Stimulated activated CD8-positive, alpha-beta memory T cell treated with anti-CD3 and anti-CD28 coated beads, Interleukin-15, amount 100 ng/mL, for 48 hours (primary cell): ENCODE measurements at places on chromosomes 16 and 17.

- DNase-seq: no peak
Measured at GRCh38 chr17:50693036-50693682, 14.6 kb downstream of the ANKRD40 start.

DNA sequence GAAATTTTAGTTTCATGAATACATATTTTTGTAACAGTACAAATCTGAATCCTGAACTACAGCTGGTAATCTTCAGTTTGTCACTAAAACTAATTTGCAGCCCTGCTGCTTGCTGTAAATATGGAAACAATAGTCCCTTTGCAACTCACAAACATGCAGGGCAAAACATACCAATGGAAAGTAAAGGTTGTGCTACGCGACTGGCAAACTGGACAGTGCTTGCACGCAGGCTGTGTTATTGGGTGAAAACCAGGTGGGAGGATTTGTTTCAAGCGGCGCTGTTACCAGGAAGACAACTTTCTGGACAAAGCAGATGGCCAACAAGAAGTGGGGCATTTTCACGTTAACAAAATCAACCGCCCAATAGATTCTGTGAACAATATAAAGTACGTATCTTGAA lies 93.5 kb downstream of the CDYL2 start:
- DNase-seq: no peak

DNA sequence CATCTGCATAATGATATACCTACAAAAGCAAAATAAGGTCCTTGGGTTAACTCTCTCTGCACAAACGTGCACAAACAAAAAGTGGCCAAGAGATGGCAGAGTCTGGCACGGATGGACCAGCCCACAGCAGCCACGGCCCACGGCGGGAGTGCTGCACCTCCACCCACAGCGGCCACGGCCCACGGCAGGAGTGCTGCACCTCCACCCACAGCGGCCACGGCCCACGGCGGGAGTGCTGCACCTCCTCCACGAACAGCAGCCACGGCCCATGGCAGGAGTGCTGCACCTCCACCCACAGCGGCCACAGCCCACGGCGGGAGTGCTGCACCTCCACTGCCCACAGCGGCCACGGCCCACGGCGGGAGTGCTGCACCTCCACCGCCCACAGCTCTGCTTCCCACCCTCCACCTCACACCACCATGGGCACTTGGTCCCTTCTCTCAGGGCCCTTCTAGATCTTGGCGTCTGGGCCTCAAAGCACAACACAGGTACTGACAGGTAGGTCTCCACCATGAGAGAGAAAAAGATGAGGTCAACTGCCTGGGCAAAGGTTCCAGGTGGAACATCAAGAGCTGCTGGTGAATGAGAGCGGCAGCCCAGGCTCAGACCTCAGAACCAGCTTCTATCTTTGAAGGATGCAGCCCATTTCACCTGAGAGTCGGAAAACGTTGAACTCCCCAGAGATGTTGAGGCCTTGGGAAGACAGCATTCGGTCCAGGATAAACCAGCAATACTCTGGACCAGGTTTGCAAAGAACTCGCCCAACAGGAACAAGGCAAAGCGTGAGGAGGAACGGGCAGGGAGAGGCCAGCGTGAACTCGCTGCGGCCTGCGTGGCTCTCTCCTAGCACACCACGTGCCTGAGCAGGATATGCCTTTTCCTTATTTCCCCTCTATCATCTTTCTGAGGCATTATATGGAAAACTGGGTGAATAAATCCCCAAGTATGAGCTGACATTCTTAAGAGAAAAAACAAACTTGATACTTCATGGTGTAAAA lies 124.5 kb downstream of the ZNF778 start:
- no peak for DNase-seq

DNA sequence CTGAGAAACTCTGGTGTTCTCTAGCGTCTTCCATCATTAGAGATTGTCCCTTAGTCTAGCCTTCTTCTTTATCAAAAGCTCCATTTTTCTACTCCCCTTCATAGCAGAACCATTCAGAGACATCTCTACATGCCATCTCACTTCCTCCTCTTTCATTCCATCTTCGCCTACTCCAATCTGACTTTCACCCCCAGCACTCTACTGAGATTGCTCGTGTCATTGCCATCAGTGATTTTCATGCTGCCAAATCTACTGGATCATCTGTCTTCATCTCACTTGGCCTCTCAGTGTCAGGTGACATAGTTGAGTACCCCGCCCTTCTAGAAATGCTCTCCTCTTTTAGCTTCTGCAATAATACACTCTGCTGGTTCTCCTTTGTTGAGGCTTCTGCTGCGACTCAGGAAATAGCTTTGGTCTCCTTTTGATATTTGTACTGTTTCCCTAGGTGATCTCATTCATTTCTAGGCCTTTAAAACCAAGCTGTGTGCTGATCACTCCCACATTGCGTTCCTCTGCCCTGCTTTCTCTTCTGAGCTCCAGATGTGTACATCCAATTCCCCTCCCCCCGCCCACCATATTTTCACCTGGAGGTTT lies 119.1 kb downstream of the FTO start:
- no peak for DNase-seq

DNA sequence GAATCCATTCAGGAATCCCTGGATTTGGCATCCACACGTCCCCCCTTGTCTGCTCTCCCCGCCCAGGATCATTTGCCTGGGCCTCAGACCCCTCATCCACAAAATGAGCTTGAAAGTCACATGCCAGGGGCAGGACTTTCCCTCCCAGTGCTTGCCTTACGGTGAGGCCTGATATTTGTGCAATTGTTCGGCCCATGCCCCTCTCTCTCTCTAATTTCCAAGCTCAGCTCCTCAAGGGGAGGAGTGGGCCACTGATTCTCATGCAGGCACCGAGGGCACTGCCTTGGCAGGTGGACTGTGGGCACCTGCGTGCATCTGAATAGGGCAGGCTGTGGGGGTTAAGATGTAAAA lies 267.2 kb upstream of the FOXF1 start:
- no peak for DNase-seq

- no peak for DNase-seq
Measured at GRCh38 chr16:49727611-49728010, 128.3 kb downstream of the ZNF423 start.

DNA sequence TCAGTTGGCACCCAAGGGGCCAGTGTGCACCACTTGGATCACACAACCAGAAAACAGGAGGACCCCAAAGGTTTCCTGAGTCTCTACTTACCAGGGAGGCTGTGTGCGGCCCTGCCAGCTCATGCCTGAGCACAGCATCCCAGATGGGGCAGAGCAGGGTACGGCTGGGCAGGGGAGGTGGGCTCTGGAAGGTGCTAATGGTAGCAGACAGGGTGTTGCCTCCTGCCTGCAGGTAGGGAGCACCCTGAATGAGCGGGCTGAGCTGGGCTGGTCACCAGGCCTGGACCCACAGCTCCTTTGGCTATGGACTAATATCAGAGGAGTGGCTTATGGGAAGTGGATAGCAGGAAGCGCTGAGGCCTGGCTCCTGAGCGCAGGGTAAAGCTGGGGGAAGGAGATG lies 14.6 kb downstream of the RECQL5 start:
- DNase-seq: no peak

DNA sequence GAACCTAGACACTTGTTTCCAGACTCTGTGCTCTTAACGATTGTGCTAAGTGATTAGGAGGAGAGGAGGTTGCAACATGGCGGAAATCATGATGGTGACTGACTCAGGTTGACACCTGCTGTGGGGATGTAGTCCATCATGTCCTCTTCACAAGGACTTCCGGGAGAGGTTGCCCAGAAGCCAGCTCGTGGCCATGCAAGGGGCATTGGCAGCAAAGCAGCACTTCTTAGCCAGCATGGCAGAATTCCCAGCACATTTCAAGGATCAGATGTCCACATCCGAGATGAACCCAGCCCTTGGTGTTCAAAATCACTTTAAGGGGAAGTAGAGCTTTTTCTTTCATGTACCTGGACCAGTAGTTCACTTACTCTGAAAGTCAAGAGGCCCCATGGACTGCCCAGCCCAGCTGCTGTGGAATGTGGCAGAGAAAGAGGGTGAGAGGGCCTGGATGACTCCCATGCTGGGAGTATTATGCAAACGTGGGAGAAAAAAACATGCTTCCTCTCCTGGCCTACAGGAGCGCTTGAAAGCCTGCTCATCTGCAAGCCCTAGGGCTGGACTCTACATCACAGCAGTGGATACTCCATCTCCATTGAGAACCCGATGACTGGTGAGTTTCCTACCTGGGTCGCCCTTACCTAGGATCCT lies 65.5 kb downstream of the IRX6 start:
- no peak for DNase-seq

DNA sequence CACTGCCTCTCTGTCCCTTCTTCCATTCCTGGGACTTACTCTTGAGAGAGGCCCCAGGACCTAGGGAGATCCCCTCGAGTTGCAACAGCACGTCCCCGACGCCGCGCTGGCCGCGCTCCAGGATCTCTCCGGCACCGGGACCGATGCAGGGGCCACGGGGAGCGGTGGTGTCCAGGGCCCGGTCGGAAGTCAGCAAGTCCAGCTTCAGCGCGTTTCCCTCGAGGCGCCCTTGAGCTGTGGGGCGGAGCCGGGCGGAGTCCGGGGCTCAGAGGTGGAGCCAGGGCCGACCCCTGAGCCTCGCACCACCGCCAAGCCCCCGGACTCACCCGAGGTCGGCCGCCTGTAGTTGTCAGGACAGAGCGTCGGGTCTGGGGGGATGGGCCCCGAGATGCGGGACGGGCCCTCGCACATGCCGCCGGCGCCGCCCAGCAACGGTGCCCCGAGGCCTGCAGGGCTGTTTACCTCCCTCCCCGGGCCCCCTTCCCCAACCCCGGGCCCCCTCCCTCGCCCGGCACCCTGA lies 458 bp downstream of the ENKD1 start:
- DNase-seq: no peak

GRCh38 chr17:75093548-75094158 lies 5.9 kb downstream of the SLC16A5 start:
- no peak for DNase-seq

DNA sequence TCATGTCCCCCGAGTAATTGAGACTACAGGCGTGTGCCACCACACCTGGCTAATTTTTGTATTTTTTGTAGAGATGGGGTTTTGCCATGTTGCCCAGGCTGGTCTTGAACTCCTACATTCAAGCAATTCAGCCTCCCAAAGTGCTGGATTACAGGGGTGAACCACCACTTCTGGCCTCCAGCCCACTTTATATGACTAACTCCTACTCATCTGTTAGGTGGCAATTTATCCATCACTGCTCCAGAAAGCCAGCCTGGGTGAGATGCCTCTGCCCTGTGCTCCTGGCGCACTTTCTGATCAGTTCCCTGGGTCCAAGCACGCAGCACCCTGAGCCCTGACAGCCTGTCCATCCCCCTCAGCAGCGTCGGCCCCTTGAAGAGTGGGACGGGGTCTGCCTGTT lies 29.4 kb downstream of the ADAM11 start:
- DNase-seq: no peak

DNA sequence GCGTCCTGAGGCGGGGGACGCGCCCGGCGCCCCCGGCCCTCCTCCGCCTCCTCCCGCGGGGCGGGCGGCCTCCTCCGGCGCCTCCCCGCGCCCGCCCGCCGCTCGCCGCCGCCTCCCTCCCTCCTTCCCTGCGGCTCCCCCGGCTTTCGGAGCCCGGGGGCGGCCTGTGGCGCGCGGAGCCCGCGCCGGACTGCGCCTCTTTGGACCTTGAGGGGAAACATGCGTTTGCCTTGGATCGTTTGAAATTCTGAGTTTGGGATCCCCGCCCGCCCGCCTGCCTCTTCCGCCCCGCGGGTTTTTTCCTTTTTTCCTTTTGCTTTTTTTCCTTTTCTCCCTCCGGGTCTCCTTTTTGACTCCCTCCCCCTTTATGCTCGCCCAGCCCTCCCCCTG lies 390 bp downstream of the ZNRF1 start:
- DNase-seq: peak; percentile 13

DNA sequence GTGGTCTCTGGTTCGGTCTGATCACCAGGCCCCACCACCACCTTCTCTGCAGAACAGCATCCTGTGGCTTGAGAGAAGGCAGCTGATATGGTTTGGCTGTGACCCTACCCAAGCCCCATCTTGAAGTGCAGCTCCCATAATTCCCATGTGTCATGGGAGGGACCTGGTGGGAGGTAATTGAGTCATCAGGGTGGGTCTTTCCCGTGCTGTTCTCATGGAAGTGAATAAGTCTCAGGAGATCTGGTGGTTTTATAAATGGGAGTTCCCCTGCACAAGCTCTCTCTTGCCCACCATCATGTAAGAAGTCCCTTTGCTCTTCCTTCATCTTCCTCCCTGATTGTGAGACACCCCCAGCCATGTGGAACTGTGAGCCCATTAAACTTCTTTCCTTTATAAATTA lies 352.3 kb upstream of the CDH5 start:
- DNase-seq: no peak

GRCh38 chr17:79424471-79425185 lies 186.2 kb downstream of the RBFOX3 start:
- DNase-seq: no peak

DNA sequence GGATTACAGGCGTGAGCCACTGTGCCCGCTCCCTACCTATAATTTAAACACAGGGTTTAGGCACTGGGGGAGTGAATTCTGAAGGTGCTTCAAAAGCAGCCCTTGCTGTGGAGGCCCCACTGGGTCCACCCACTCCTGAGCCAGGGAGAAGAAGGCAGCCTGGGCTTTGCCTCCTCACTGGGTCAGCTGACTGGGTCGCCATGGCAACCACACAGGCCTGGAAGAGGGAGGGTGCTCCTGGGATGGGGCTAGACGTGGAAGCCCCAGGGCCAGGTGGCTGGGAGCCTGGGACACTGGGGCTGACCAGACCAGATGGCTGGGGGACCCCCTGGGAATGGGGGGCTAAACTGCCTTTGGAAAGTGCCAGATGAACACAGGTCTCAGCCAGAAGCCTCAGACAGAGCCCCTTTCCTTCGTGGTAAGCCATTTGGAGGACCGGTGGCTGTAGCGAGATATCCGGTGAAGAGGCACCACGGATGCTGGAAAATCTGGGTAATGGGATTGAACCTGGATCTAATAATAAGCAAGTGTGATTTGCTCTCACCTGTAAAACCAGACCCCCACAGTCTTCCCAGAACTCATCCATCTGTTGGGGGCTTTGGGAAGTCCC lies 32.9 kb downstream of the TRARG1 start:
- no peak for DNase-seq

GRCh38 chr16:79573884-79574283 lies 26.7 kb downstream of the MAF start:
- no peak for DNase-seq

DNA sequence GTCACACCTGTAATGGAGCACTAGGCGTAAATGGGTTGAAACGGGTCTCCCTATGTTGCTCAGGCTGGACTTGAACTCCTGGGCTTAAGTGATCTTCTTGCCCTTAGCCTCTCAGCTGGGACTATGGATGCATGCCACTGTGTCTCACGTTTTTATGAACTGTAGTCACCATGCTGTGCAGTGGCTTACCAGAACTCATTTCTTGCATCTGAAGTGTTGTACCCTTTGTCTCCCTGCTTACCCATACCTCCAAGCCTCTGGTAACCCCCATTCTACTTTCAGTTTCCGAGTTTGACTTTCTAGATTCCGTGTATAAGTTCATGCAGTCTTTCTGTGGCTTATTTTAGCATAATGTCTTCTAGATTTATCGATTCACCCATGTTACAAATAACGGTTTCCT lies 7.7 kb downstream of the PYCARD start:
- DNase-seq: no peak

DNA sequence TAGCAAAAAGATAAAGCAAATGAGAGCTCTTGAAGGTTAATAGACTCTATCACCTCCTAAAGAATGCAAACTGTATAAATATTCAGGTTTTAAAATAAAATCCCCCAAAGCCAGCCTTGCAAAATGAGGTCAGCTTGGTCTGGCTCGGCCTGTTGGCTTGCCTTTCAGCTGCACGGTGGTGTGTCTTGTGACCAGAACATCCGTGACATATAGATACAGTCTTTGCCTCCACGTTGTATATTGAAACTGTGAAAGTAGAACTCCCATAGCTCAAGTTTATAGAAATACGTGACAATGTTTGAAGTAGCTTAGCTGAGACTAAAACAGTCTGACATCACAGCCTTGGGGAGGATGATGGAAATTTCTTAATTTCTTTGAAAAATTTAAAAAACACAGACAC lies 236.6 kb upstream of the MYOCD start:
- DNase-seq: no peak
